Tibial nerve (tissue), 4 donors: ENCODE measurements at places on chromosomes 5 and 9. TPM values are rescaled to one million over a fixed set of nuclear protein-coding genes. Genes with fewer than 3 reads are reported as not detected.

AQP7 gene
- total RNA-seq: 14.1 TPM

SLCO6A1 gene
- total RNA-seq: not detected

ANGPTL2 gene
- total RNA-seq: 40.0 TPM

ATOSB gene
- total RNA-seq: 13.3 TPM

ORM2 gene
- total RNA-seq: not detected

MYOT gene
- total RNA-seq: 27.2 TPM

FSD1L gene
- 6.6 TPM for total RNA-seq

NR6A1 gene
- total RNA-seq: 3.3 TPM

KLF9 gene
- total RNA-seq: 387 TPM

PIGO gene
- total RNA-seq: 18.0 TPM

C7 gene
- total RNA-seq: 96.5 TPM

DDX4 gene
- not detected for total RNA-seq

CERCAM gene
- total RNA-seq: 48.2 TPM

PTPRD gene
- 5.0 TPM for total RNA-seq

PCDHA9 gene
- total RNA-seq: 1.8 TPM

NPM1 gene
- 449 TPM for total RNA-seq

JAKMIP2 gene
- total RNA-seq: 16.3 TPM

ANKRD31 gene
- 0.21 TPM for total RNA-seq

AHRR gene
- total RNA-seq: 1.2 TPM

CCL28 gene
- 2.7 TPM for total RNA-seq
